HT-29 (cell line): ENCODE measurements at places on chromosomes 1 and 21.

DNA sequence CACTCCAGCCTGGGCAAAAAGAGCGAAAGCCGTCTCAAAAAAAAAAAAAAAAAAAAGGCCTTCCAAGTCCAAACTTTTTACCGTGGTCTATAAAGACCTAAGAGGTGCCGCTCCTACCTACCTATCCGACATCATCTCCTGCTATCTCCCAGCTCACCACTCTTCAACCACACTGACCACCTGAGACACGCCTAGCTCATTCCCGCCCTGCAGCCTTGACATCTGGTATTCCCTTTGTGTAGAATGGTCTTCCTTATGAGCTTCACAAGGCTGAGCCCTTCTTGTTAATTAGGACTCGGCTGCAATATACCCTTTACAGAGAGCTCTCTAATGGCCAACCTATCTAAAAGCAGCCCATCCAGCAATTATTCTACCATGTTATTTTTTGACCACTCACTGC lies 680 bp downstream of the MAGOH start:
- DNase-seq: peak; percentile 19

DNA sequence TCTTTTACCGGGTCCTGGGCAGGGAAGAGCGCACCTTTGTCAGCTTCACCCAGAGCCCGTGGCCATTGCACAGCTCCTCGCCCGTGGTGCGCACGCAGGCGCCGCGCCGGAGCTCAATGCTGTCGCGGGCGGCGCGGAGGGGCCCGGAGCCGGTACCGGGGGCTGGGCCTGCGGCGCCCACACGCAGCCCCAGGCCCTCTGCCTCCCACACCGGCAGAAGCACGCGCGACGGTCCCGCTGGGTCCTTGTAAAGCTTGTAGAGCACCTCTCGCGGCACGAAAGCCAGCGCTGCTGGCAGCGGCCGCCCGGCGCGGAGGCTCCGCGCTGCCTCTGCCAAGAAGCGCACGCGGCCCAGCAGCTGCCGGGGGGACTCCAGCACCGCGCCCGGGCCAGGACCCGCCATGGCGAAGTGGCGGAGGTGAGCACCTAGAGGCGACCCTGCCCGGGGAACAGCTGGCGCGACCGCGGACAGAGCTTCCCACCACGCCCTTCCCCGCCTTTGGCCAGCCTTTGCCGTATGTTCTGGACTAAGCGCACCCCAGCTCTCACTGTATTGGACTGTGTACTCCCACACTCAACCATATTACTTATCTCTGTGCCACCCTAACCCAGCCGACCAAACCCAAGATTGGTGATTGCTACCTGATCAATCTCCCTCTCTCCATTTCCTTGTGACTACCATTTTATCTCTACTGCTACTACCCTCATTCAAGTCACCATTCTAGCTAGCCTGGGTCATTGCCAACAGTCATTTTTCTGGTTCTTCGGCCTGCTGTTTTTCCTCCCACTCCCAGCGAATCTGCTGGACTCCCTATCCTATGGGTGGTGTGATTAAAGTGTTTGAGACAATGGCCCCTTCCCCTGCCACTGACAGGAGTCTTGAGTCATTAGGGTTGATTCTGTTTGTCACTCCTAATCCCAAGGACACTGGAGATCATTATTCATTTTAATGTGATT lies at the start of gene HECTD3:
Gene HECTD3, minus strand, starts transcription at position 470 of the 957 bp plus-strand sequence. Its CDS starts 67 bp downstream, at position 403.
- peak; percentile 85 for DNase-seq

GRCh38 chr1:225691861-225692516 lies 39.1 kb upstream of the ENAH start:
- no peak for DNase-seq

GRCh38 chr1:193846876-193847604 lies 660.6 kb upstream of the B3GALT2 start:
- DNase-seq: no peak

DNA sequence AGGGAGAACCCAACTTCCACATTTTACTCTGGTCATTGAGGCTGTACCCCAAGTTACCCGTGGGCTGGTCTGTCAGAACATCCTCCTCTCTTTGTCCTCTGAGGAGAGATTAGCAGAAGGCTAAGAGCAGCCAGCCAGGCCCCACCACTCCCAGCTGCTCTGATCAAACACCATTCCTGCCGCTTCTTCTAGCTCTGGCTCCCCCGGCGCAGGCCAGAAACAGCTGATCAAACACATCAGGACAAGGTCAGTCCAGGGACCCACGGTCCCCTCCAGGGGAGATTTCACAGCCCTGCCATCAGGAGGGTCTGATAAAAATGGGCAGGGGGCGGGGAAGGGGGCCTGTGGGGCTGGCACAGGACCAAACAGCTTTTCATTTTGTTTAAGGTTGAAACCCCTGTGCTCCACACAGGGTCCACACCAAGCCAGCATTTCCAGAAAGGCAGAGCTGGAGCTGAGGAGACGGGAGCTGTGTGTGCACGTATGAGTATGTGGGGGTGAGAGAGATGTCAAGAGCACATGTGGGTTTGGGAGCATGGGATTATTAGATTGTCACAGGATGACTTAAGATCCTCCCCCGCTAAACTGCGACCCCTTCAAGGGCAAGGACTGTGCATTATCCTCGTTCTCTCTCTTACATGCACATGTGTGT lies 29.9 kb upstream of the EPHA8 start:
- DNase-seq: no peak

DNA sequence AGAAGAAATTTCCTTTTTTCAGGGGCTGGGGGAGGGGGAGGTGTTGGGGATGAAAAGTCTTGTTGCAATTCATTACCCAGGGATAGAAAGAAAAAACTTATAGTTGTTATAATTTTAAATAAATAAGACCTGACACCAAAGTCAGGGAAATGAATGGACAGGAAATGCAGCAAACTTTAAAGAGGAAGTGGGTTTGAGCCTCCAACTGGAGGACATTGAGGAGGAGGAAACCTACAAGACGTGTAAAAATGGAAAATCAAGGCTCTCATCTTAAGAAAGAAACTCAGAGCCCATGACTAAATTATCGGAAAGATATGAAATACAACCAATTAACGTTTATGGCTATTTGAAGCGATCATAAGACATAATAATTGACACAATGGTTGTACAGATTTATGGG lies 54.4 kb downstream of the NIBAN1 start:
- DNase-seq: no peak

- DNase-seq: no peak
Observed at GRCh38 chr1:21565285-21565684, 56.1 kb downstream of the ALPL start.

GRCh38 chr1:21680918-21681317 lies 11.8 kb upstream of the RAP1GAP start:
- DNase-seq: no peak

GRCh38 chr1:180151508-180151907 lies 3.2 kb upstream of the QSOX1 start:
- DNase-seq: no peak

GRCh38 chr1:183191833-183192232 lies 5.8 kb downstream of the LAMC2 start:
- DNase-seq: no peak

DNA sequence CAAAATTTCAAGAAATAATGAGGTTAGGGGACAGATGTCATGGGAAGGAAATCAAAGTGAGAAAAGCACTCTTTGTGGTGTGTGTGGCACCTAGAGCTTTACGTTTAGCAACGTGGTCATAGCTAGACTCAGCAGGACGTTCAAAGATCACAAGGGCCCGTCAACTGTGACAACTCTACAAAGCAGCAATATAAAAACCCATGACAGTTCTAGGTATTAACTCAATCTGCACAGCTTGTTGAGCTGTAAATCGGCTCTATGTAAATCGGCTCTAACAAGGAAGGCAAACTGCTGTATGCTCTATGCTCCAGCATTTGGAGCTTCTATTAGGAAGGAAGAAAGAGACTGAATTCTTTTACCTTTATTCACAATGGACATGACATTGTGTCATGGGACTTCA lies 64.8 kb downstream of the TP53BP2 start:
- DNase-seq: no peak

DNA sequence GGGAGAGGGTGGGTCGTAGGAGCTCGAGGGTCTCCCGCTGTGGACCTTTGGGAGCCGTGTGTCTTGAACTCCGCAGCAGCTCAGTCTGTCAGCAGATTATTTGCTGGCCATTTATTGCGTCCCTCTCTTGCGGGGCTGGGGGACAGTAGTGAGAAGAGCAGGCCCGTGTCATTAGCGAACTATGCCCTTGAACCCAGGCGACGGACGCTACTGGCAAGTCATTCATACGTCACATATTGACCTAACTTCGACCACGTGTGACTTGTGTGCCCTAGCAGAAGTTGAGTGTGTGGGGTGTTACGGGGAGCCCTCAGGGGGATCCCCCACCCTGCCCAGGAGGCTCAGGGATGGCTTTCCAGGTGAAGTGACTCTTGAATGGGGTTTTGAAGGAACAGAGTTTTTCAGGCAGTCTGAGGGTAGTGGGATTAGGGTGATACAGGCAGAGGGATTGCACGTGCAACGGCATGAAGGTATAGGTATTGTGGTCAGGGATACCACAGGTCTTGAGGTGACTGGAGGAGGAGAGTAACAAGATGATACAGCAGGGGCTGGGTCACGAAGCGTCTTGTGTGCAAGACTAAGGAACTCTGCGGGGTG lies 13.0 kb downstream of the RCC1 start:
- DNase-seq: peak; percentile 65

DNA sequence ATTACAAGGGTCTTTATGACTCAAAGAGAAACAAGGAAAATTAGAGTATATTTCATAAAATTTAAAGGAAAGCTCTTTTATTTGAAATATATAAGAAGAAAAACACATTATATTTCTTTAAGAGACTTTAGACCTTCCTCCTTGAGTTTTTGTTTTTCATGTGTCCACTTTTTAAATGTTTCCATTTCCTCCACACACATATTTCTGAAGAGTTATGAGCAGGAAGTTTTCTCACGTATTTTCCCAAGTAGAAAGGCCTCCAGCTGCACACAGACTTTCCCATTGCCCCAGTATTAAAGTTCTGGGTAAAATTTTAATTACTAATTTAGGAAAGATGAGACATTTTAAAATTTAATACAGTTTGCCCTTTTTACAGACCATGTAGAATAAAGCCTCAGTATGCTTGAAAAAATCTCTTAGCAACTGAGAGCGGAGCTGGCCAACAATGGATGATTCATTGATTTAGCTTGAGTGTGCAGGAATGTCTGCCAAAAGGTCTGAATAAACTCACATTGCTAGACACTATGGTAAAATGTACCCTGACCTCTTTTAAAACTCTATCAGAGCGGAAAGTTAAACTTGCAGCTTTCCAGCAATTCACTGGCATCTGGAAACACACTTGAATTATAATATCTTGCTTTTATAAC lies 57.9 kb downstream of the DDAH1 start:
- peak; percentile 73 for DNase-seq

- DNase-seq: no peak
Observed at GRCh38 chr1:203167026-203167912, 8.4 kb downstream of the MYBPH start.

DNA sequence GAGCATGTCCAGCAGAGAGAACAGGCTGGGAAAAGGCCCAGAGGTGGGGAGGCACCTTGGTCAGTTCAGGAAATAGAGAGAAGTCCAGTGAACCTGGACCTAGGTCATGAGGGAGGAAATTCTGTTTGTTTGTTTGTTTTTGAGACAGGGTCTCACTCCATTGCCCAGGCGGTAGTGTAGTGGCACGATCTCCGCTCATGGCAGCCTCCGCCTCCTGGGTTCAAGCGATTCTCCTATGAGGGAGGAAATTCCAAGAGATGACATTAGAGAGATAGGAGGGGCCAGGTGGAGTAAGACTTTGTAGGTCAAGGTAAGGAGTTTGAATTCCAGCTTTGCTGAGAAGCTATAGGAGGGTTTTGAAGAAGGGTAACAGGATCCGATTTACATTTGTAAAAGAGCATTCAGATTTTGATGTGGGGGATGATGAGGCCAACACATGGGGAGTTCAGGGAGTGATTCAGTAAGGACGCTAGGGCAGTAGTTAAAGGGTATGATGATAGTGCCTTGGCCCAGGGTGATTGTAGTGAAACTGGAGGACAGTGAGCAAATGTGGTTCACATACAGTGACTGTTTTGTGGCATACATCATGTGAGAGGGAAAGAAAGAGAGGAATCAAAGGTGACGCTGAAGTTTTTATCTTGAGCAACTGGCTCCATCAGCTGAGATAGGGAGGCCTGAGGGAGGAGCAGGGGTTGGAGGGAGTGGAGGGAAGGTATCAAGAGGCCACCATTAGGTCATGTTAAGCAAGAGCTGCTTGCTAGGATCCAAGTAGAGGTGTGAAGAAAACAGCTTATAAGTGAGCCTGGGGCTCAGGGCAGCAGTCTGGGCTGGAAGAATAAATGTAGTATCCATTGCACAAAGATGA lies 8.3 kb upstream of the TRABD2B start:
- no peak for DNase-seq

GRCh38 chr1:171160211-171160610 lies 24.9 kb upstream of the FMO2 start:
- DNase-seq: no peak

DNA sequence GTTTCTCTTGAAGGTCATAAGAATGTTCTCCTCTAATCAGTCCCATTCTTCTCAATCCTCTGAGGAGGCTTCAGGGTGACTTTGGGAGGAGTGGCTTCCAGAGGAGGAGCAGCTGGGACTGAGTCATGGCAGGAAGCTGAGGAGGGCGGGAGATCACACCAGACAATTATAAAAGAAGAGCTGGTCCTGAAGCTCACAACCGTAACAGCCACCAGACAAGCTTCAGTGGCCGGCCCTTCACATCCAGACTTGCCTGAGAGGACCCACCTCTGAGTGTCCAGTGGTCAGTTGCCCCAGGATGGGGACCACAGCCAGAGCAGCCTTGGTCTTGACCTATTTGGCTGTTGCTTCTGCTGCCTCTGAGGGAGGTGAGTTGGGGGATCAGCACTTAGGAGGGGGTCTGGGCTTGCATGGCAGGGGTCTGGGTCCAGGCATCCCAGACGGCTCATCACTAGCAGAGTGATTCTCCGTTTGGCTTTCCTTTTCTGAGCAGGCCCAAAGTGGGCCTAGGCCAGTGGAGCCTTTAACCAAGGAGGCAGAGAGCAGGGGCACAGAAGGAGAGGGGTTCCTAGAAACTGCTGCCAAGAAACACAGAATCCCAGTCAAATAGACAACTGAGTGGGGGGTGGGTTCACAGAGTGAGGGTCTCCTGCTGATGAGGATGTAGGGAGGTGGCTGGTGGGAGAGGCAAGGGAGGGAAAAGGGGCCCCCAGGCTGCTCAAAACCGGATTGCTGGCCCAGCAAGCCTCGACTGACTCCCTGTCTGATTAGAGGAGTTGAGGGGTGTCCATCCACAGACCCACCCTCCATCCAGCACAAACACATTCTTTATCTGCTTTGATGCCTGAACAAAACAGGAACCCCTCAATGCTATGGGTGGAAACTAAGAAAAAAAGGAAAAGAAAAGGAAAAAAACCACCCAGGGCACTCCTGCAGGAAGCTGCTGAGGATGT lies at the start of gene ECM1:
Gene ECM1, plus strand, starts transcription at position 198 of the 953 bp plus-strand sequence. Its CDS starts 101 bp downstream, at position 299.
- DNase-seq: peak; percentile 59
